ENCODE measurements at places on chromosomes 13 and 19.

DNA sequence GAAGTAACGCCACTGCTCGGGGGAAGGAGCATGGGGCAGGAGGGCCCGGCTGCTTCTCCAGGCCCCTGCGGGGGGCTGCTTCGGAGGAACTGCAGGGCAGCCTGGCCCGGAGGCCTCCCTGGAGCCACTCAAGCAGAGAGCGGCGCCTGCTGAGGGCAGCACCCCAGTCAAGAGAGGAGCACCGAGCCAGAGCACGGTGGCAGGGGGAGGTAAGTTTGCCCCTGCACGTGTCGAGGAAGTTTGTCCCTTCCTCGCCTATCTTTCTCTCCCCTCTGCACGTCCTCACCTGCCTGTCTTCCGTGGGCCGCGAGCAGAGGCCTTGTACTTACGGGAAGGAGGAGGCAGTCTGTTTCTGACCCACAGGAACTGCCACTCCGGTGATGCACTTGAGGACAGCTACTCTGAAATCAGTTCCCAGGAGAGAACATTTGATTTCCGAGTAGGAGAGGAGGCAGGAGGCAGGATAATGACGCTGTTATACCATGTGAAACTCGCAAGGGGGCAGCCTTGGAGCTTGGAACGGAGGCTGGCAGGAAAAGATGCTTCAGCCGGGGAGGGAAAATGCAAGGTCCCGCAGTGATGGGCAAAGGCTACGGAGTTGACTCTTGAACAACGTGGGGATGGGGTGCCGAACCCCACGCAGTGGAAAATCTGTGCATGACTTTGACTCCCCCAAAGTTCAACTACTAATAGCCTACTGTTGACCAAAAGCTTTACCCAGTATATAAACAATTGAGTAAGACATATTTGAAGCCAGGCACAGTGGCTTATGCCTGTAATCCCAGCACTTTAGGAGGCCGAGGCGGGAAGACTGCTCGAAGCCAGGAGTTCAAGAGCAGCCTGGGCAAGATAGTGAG, 5.0 kb downstream of the FFAR1 start:
- DNase-seq, result peak; percentile 85

- no peak for DNase-seq
Measured at GRCh38 chr19:48121909-48122371, 11.3 kb upstream of the PLA2G4C start.

DNA sequence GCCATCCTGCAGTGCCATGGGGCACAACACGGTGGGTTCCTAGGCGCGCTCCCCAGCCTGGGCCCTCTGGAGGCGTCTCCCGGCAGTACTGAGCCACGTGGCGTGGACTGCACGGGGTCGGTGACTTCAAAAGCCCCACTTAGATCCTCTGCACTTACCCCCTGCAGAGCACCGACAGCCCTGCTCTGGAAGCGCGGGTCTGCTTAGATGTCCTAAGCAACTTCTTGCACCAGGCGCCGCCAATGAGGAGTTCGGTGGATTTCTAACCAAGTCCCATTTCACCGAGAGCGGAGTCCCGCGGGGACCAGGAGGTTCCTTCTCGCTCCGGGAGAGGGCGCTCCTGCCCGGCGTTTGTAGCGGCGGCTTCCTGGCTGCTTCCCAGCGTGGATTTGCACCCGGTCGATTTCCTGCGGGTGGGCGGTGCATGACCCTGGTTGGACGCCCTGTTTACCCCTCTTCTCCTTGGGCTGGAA, 25.2 kb upstream of the ZNF845 start:
- DNase-seq, result no peak

DNA sequence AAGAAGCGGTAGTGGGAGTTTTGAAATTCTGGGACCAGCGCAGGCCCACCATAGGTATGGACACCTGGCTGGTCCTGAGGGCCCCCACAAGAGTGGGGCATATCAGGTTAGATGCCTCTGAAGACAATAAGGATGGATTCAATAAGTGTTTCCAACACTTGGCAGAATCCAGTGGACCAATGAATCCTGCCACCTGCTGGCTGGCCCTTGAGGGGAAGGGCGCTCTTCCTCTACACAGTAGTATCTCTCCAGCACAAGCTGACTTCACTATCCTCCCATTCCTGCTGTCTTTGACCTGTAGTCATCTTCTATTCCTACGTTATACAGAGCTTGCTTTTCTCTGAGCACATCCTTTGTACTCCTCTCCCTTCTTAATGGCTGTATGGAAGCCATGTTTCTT, 199.7 kb upstream of the TSHZ3 start:
- peak; percentile 57 for DNase-seq

- DNase-seq, result no peak
Measured at GRCh38 chr19:16015805-16016173, 60.5 kb upstream of the TPM4 start.

DNA sequence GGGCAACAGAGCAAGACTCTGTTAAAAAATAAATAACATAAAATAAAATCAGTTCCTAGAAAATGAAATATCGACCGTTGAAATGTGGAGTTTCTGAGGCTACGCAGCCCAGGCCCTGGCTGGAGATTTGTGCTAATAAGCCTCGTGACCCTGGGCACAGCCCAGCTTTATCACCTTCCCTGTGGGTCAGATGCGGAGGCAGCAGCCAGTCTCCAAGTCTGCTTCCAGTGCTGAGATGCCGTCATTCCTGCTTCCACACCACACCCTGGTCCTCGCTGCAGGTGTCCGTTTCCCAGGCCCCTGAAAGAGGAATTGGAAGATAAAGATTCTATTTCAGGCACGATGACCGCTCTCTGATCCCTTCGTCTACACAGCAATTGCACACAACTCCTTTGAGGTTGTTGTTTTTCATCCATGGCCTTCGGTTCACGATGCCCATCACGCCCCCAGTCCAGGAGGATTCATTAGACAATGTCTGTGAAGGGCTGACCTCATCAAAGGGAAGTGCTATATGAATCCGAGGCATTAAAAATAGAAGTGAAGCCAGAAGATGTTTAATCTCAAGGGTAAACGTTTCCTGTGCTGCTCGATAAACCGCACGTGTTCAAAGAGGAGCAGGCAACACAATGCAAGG, 48.3 kb upstream of the ATP11A start:
- DNase-seq, result no peak

DNA sequence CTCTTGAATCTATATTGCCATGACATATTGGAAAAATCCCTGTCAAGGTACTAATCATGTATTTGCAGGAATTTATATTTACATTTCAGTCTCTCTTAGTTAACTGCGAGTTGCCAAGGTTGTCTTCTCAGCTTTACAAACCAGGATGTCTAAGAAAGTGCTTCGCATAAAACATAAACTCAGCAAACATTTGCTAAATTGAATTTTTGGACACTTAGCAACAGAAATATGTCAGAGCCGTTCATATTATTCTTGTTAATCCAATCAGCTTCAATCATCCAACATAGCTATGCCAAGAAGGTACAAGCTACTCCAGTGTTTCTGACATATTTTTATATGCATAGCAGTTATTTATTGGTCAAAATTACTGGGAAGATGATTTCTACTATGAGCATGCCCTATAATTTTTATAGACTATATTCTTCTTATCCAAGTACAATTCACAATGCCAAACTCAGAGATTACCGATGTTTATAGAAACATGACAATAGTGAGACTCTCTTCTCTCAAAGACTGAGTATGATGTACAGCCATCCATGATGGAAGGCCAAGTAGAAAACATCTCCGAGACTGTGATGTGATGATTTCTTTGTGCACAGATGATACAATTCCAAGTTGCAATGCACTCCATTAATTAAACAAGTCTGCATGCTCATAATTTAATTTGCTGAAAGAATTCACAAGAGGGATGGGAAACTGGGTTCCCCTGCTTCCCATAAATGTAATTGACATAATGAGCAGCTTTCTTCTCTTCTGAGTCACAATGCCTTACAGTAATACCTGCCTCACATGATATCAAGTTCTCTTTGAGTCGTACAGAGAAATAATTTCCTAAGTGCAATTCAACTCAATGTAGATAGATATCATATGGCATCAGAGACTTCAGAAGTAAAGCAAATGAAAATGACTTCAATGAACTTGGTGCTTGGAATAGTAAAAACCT, 776.3 kb downstream of the EFNB2 start:
- DNase-seq, result no peak

- no peak for DNase-seq
Measured at GRCh38 chr13:35675651-35676050, 199.2 kb upstream of the MAB21L1 start.

DNA sequence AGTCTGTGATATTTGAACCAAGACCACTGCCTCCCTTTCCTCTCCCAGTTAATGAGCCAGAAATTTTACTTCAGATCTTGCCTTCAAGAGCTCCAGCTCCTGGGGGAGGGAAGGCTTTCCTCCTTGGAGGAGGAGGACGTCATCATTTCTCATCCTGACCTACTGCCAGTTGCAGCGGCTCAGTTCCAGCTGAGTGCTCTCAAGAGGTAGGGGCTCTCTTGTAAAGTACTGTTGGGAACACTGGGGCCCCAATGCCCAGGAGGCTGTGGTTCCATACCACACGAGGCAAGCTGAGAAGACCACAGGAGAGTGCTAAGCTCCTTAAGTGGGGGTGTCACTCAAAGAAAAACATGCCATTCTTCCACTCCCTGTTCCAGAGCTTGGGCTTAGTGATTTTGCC, 36.2 kb downstream of the METTL21C start:
- no peak for DNase-seq

GRCh38 chr13:28528848-28529247, 33.9 kb upstream of the FLT1 start:
- DNase-seq, result peak; percentile 77

GRCh38 chr19:33194886-33195644, 935 bp downstream of the LRP3 start:
- DNase-seq, result no peak

DNA sequence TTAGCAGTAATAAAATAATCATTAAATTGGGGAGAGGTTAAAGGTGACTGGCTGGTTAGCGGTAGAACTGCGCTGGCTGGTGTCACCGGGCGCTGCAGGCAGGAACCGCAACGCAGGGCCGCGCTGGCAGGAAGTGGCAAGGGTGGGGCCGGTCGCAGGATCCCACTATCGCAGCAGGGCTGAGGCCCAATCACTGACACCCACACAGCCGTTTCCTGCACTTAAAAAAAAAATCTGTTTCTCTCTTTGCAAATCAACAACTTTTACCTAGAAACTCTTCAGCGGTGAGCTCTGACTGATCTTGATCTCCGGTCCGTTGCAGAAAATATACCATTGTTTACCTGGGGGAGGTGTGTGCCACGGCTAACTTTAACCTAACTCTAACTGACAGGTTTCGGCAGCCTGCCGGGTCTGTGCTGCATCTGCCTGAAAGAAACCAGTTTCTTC, 46.9 kb downstream of the KLF2 start:
- DNase-seq, result peak; percentile 62

DNA sequence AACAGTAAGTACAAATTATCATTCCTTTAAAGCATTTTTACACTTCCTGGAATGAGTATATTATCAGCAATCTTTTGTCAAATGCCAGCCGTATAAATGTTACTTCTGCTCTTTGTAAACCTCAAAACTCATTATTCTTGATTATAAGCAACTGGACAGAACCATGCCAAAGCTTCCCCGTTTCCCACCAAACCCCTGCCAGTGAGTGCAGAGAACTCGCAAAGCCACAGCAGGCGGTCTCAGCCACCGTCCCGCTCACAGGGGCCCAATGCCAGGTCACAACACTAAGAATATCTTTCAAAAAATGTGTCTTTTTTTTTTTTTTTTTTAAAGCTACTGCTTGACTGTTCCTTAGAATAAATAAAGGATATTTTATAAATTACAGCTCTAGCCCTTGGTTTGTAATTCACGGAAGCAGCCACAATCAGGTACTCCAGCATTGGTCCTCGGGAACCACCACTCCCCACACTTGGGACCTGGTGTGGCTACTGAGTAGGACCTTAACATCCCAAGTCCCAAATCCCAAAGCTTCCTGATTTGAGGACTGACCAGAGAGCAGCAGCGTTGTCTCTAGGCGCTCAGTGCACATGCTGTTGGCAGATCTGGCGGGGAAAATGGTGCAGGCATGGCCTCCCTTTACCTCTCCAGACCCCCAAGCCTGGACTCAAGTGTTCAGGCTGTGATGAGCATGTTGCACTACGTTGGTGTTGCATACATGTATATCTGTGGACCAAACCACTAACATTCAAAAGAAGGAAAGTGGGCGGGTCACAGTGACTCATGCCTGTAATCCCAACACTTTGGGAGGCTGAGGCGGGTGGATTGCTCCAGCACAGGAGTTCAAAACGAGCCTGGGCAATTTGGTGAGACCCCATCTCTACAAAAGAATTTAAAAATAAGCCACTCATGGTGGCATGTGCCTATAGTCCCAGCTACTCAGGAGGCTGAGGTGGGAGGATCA, 19.0 kb downstream of the KCTD15 start:
- DNase-seq, result no peak

GRCh38 chr13:61913183-61913582, 497.5 kb upstream of the PCDH20 start:
- no peak for DNase-seq

- no peak for DNase-seq
Measured at GRCh38 chr19:4691373-4691772, 21.2 kb upstream of the MYDGF start.

DNA sequence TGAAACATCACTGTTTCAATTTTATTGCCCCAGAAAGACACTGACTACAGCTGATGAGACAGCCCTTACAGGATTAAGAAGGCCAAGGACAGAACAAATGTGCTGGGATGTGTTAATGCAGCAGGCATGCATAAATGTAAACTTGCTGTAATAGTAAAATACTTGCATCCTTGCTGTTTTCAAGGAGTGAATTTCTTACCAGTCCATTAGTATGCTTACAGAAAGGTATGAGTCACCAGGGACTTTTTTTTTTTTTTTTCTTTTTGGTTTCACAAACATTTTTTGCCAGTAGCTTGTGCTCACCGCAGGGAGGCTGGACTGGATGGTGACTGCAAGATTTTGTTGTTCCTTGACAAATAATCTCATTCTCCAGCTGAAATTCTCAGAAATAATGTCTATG, 55.1 kb downstream of the GPR180 start:
- no peak for DNase-seq

DNA sequence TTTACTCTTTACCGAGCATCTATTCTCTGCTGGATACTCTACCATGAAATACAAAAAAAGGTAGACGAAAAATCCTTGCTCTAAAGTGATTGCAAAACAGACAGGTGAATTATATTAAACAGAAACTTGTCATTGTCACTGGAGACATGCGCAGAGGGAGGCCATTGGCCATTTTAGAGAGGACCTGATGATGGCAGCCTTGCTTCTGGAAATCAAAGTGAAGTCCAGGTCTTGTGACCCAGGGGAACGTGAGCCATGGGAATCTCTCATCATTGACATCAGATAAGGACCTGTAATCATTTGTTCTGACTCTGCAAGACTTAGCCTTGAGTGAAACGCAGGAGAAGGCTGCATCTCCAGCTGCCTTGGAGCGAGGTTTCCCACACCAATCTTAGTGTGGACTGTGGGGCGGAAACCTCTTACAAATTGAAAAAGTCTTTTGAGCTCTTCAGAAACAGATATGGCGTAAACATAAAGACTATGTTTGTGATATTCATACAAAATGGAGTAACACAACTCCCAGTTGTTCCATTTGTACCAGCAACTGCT, 16.8 kb upstream of the SLC46A3 start:
- DNase-seq, result no peak
